ENCODE measurements at places on chromosomes 4 and X.
A peak's percentile ranks its signal among the peaks of the same experiment; 100 is the strongest.

GRCh38 chr4:139018501-139018900 is 2.9 kb downstream of the NOCT start:
- DNase-seq: no peak

GRCh38 chr4:16443504-16444088 is 217.3 kb upstream of the TAPT1 start:
- no peak for DNase-seq

- peak; percentile 51 for DNase-seq
Measured at GRCh38 chr4:71026086-71026485, 32.6 kb downstream of the DCK start.

DNA sequence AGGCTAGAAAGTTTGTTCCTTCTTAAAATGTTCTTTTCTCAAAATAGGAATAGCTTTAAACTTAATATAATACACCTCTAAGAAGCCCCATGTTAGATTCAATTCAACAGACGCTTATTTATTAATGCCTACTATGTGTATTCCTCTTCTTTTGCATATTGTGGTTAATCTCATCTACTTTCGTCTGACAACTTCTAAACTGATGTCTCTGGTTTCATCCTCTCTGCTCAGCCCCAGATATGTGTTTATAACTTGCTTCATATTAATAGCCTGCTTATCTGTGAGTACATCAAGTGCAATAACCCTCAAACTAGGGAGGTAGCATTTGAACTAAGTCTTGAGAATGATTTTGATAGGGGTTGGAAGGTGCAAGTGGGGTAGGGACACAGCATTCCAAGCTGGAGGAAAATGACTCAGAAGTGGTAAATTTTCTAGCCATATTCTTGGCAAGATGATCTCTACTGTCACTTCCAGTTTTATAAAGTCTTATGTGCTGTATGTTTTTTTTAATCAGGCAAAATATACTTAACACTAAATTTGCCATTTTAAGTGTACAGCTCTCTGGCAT is 37.0 kb downstream of the STK26 start:
- DNase-seq: no peak

- DNase-seq: no peak
Measured at GRCh38 chrX:12981880-12982279, 7.0 kb downstream of the TMSB4X start.

- no peak for DNase-seq
Measured at GRCh38 chr4:163171590-163171989, 4.9 kb upstream of the NAF1 start.

- DNase-seq: no peak
Measured at GRCh38 chrX:19879735-19880378, 7.5 kb downstream of the SH3KBP1 start.

DNA sequence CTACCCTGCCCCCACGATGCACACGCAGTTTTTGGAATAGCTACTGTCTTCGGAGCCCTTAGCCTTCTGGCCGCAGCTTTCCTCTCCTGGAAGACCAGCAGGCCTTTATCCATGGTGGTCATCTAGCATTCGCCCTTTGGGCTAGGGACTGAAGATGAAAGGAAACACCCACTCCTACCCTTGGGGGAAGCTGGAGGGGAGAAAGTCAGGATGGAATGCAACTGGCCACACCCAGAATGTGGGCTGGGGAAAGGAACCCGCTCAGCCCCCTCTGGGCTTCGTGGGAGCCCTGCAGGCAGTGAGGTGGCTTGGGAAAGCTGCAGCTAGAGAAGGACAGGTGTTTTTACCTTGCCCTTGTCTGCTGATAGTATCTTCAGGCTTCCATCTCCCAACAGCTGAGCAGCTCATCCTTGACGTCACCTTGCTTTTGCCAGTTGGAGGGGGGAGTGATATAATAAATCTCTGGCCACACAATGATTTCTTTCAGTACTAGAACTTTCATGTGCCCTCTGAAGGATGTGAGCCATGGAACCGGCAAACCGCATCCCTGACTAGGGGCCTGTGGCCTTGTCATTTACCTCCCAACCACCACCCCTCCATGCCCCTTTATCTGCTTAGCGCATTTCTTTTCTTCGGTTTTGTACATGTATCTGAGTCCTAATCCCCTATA is 59.0 kb downstream of the ELF4 start:
- no peak for DNase-seq

DNA sequence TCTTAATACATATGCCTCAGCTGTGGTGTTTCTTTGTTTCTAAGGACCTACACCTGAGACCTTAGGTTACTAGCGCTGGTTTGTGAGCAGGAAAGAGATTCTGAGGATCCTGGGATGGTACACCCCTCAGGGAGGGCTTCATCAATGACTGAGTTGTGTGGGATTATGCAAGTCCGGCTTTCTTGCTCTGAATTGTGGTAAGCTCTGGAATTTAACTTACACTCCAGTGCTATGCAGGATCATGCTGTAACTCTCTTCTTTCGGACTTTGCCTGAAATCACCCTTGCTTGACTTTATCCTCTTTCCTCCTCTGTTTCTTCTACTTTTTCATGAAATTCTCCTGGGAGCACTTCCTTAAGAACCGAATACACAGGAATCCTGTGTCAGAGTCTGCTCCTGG is 431.5 kb upstream of the BOD1L1 start:
- DNase-seq: no peak

GRCh38 chr4:64814616-64815015 is 405.4 kb upstream of the TECRL start:
- no peak for DNase-seq

DNA sequence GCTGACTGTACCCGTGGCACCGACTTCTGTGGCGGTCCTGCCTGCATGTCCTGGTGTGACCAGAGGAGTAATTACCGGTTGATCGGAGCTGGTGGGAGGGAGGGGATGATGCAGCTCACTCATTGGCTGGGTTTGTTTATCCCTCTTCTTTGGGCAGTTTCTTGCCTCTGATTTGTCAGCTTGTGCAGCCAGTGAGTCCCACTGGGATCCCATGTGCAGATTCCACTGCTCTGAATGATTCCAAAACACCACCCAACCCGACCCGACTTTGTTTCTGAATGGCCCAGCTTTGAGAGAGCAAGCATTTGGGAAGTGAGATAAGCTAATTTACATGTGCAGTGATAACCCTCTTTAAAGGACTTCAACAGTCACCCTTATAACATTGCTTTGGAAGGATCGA is 13.8 kb downstream of the FHDC1 start:
- DNase-seq: no peak

GRCh38 chr4:69668680-69669079 is 15.6 kb upstream of the UGT2A1 start:
- DNase-seq: no peak

- DNase-seq: peak; percentile 92
Measured at GRCh38 chr4:158051401-158052235, 121.2 kb downstream of the GASK1B start.

GRCh38 chr4:139042981-139043460 is 27.4 kb downstream of the NOCT start:
- DNase-seq: no peak

GRCh38 chr4:15847746-15848145 is 69.6 kb downstream of the CD38 start:
- DNase-seq: no peak

- DNase-seq: no peak
Measured at GRCh38 chrX:132501606-132502005, 12.8 kb upstream of the MBNL3 start.

DNA sequence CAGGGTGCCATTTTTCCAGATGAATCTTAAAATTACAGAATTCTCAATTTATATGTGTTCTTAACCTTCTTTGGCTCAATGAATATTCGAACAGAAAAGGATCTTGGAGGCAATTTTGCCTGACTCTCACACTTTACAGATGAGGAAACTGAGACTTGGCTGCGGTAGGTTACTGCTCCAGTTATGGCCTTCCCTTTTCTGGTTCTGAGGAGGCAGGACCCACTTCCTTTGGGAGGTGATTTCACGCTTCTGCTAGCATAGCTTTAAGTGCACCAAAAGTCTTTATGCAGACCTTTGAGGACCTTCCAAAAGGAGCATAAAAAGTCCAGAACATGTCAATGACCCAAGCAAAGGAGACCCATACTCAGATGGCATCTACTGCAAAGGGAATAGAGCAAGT is 44.7 kb upstream of the KLF3 start:
- DNase-seq: no peak

- no peak for DNase-seq
Measured at GRCh38 chrX:38220024-38220414, 652 bp downstream of the SRPX start.

DNA sequence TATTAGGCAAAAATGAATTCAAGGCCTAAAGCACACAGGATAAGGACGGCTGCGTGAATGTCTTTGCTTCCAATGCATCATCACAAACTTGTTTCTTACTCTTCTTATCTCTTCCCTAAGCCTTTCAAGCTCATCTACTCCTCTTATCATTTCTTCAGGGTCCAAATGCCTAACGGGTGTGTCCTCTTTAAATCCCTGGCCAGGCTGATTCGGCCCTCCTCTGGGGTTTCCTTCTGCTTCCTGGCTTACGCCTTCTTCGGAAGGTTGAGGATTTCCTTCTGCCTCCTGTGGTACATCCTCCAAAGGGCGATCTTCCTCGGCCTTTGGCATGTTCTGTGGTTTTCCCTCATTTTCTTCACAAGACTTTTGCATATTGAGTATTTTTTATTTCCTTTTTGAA is 1.3 kb downstream of the TCEAL8 start:
- no peak for DNase-seq

DNA sequence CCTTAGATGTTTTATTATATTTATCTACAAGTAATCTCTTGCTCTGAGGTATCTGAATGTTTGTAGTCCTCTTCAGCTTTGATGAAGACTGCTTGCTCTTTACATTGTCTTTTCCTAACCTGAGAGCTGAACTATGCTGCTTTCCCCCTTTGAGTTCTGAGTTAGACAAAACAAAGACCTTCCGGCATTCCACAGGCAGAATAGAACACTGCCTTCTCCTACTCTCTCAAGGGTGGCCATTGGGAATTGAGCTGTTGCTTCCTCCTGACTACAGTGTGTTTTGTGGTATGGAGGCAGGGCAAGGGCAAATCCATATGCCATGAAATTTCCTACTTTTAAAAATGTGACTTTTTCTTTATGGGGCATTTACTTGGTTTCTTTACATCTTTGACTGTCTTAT is 841.0 kb downstream of the FAM133A start:
- DNase-seq: no peak

DNA sequence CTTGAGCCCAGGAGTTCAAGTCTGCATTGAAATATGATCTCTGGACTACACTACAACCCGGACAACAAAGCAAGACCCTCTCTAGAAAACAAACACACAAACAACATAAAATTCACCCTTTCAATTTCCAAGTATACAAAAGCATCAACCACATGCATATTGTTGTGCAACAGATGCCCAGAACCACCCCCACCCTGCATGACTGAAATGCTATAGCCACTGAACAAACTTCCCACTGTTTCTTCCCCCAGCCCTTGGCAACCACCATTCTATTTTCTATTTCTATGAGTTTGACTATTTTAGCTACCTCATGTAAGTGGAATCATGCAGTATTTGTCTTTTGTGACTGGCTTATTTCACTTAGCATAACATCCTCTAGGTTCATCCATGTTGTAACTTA is 14.2 kb upstream of the C4orf51 start:
- no peak for DNase-seq

- DNase-seq: peak; percentile 21
Measured at GRCh38 chr4:101277671-101278070, 69.7 kb downstream of the PPP3CA start.

DNA sequence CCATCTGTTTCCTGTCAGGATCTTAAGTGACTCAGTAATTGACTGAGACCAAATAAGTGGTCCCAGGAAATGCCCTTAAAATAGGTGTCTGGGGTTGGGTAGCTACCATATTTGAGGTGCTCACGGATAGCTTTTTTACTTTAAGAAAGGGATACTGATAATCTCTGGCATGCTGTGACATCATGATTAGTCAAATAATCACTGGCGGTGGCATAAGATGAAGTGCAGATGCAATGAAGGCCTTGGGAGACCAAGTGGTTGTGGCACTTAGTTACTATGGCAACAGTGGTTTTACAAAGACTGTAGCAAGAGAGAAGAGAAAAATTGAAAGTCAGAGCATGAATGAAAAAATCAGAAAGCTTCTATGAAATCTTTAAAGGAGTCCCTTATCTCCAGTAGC is 114.5 kb upstream of the SLIT2 start:
- DNase-seq: no peak

GRCh38 chr4:153518637-153519389 is 52.7 kb downstream of the TMEM131L start:
- DNase-seq: no peak

GRCh38 chr4:41385481-41385880 is 128.8 kb downstream of the UCHL1 start:
- no peak for DNase-seq
